ENCODE measurements at places on chromosomes 6 and 20.

DNA sequence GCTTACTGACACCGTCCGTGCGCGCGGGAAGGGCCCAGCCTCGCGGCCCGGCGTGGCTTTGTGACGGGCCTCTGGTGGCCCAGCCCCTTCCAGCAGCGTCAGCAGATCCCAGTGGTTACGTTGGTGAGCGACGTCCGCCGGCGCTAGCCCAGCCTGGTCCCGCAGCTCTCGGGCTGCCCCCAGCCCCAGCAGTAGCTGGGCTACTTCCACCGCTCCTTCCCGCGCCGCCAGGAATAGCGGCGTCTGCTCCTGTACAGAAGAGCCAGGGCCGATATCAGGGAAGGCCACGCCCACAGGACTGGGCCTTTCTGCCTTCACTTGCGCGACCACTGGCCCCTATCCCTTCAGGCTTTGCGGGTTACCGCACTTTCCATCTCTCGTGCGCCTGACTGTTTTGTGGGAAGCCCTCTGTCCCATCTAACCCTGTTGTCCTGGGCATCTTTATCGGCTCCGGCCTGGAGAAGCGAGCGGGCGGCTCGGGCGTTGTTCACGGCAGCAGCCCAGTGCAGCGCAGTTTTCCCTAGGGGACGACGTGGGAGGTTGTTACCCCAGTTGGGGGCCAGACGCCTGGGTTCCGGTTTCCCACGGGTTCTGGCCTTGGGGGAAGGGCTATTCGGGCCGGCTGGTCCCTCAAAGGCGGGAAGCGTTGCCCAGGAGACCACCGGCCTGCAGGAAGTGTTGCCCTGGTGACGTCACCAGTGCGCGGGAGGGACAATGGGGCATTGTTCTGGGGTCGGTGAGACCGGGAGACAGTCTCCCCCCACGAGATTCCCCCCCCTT, 3.6 kb upstream of the GPSM3 start:
- DNase-seq = peak; percentile 81

GRCh38 chr6:36677753-36678487, 594 bp upstream of the CDKN1A start:
- DNase-seq = peak; percentile 22

DNA sequence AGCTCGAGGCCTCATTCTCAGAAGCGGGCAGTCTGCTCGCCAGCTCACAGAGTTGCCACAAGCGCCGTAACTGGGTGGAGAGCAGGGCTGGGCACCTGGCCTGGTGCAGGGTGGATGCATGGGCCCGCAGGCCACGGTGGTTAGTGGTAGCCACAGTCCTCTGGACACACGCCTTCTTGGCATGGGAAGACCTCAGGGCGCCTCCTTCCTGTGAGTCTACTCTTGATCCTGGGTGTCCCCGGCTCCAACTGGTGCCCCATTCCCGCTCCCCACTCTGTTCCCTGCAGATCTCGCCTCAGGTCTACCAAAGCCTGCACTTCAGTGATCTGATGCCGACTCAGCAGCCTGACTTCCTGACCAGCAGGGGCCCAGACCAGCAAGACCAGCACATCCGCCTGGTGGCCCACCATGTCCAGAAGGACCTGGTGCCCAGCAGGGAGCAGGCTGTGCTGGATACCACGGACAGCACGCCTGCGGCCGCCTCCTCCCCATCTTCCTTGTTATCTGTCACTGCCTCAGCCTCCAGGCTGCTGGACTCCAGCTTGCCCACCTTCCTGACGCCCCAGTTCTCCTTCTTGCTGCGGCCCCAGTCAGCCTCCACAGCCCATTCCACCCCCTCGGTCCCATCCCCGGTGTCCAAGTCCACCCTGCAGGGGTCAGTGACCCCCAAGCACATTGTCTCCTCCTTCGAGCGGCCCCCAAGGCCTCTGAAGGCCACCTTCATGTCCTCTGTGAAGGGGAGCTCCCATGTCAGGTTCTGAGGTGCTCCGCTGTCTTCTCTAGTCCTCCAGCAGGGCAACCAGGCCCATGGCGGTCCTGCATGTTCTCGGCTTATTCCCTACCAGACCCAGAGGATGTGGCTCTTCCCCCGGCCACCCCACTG, 43.1 kb downstream of the SUN5 start:
- no peak for DNase-seq

DNA sequence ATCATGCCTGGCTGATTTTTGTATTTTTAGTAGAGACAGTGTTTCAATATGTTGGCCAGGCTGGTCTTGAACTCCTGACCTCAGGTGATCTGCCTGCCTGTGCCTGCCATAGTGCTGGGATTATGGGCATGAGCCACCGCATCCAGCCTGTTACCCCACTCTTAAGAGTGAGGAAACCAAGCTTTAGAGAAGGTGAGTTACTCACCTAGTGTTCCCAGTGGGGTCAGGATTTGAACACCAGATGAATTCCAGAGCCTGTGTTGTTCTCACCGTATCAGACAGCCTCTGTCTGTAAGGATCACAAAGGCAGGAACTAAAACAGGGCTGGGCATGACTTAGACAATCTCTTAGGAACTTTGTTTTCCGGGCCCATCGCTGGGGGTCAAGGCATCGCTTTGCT, 9.4 kb upstream of the FANCE start:
- no peak for DNase-seq

DNA sequence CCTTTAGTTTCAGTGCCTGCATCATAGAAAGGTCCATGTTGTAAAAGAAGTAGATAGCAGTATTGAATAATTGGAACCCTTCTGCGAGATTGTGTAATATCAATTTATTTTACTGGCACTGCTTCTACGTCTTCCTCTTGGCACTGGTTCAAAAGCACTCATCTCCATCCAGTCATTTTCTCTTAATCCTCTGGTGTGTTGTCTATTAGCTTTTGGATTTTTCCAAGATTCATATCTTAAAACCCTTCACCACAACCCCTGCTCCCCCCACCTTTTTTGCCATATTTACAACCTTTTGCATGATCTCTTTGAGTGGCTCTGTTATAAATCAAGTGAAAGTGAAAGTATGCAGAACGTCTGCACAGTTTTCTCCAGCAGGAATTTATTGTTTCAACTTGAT, 76.6 kb upstream of the HSF2 start:
- no peak for DNase-seq

DNA sequence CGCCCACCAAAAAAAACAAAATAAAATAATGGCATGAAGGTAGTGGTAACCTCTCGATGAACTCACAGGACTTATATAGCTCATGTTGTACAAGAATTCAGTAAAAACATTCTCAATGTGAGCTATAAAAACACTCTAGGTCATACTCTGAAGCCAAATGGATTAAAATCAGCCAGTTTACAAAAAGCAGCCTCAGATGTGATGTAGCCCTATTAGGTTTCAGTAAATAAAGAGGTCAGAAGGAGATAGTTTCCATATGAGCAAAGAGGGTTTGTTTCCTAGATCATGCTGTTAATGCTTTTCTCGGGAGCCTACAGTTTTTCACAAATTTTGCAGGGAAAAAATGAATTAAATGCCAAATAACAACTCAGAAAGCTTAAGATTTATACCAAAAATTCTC, 319.5 kb upstream of the HSF2 start:
- DNase-seq = no peak

GRCh38 chr20:53735536-53736050, 142.0 kb upstream of the ZNF217 start:
- peak; percentile 46 for DNase-seq

GRCh38 chr6:168015482-168016175, 18.2 kb downstream of the KIF25 start:
- no peak for DNase-seq

DNA sequence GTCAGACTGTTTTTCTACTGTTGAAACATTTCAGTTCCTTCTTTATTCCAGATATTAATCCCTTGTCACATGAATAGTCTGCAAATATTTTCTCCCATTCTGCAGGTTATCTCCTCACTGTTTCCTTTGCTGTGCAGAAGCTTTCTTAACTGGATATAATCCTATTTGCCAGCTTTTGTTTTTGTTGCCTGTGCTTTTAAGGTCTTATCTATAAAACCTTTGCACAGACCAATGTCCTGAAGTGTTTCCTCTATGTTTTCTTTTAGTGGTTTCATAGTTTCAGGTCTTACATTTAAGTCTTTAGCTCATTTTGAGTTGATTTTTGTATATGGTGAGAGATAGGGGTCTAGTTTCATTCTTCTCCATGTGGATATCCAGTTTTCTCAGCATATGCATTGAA, 19.2 kb downstream of the NCOA6 start:
- no peak for DNase-seq

DNA sequence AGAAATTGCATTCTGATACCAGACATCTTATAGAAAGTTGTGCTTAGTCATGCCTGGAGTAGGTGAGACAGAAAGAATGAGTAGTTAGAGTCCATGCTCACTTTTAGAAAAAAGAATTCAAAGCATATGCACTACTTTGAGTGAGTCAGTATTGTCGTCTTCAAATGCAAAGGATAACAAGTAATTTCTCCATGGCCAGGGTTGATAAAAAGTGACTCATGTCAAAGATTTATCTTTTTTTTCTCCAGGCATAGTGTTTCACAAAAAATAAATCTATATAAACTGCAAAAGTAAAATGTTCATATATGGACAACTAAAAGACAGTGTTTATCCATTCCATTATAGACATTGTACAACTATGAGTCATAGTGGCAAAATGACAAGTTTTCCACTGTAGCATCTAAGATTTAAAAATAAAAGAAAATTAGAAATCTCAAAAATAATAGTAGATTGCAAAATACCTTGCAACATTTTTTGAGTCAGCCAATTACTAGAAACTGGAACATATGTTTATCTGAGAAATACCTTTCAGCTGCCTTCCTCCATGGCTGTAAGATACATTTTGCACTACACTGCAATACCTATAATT, 329.6 kb downstream of the GRIK2 start:
- DNase-seq = no peak

GRCh38 chr20:34164381-34164984, 52.4 kb upstream of the EIF2S2 start:
- DNase-seq = no peak

GRCh38 chr6:4378319-4378996, 243.1 kb upstream of the ECI2 start:
- DNase-seq = no peak

DNA sequence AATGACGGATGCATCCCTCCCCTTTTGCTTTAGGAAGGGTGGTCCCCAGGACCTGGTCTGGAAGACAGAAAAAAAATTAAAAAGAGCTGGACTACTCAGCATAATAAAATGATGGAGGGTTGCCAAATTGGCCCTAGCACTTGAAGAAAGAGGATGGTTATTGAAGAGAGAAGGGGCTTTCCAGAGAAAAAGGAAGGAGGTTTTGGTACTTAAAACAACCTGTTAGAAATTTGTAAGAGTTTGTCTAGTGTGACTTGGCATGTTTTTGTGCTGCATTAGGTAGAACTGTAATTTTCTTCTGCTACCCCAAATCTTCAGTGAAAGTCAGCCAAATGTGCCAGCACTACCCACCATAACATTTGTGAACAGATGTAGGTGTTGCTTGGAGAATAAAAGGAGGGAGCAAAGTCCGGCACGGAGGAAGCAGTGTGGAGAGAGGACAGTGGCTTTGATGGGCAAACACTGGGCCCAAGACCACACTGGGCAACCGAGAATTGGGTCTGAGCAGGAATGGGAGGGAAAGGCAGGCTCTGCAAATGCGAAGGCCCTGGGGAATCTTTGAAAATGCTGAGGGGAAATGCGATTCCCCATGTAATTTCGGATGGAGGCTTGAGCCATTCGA, 160.9 kb downstream of the QRSL1 start:
- DNase-seq = no peak

DNA sequence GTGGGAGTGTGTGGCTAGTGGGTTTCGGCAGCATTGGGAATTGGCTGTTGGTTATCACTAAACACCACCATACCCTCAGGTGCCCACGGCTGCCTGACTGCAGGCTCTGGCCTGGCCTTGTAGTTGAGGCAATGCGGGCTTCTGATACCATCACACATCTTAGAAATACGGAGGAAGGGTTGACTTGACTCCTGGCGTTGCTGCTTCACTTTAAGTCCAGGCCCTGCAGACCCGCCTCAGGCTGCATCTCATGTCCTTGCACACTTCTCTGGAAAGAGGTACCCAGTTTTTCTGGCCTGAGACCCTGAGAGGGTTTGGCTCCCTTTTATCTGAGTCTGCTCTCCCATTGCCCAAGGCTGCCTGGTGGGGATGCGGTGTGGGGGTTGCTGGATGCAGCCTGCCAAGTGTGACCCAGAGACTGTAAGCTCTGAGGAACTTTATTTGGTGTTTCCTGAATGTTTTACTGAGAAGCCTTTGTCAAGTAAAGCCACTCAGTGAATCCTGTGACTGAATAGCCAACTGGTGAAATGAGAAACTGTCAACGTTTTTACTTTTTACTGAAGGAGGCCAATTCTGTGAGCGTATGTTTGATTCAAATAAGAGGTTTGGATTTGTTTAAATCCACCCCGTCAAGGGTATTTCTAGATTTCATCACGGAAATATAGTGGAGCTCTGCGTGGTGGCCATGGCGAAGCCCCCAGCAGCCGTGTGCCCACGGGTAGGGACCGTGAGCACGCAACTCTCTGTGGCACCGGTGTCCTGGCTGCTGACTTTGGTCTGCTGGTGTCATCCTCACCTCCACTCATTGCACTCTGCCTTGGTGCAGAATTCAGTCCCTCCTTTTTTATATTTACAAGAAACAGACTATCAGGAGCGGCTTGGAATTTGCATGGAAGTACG, 160.1 kb downstream of the DTNBP1 start:
- no peak for DNase-seq

DNA sequence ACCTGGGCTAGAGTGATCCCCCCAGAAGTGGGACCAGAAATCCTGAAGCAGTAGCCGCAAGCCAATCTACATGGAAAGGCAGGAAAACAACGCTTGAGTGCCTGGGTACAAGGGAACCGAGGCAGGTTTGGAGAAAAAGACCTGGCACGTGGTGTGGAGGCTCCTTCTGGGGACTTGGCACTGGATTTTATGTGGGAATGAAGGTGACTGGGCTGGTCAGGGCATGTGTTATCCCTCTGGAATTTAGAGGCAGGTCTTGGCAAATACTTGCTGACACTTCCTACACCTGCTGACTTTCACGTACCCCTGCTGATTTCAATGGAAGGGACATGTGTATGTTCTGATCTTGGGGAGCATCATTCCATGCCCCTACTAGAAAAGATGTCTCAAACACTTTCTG, 25.0 kb upstream of the FAM217A start:
- DNase-seq = no peak

GRCh38 chr20:20096421-20096820, 44.1 kb downstream of the CFAP61 start:
- DNase-seq = no peak

DNA sequence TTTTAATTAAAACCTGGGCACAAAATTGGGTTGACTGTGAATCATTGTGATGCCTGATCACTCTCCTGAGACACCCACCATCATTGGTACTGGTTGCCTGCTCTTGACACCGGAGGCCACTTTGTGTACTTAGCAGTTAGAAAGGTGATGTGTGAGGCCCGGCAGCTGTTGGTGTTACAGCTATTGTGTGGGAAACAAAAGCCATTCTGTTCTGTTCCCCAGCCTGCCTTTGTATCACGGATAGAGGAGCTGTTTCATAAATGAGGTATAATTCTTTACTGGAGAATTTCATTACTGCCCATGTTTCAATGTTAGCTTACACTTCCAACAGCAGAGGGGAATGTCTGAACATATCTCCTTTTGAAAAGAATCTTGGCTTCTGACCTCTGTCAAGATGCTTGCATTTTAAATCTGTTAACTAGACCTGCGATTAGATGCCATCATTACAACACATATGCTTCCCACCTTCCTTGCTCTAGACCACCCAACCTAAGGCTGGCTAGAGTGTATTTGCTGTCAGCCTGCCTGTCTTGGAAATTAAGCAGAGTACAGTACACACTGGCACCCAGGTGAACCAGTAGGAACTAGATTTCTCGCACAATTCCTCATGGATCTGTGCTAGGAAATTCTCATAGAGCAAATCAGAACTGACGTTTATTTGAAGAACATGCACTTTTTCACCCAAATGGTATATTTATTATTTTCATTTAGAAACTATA, 142.4 kb upstream of the INSM1 start:
- no peak for DNase-seq
